ENCODE measurements at places on chromosomes 5 and 9.

DNA sequence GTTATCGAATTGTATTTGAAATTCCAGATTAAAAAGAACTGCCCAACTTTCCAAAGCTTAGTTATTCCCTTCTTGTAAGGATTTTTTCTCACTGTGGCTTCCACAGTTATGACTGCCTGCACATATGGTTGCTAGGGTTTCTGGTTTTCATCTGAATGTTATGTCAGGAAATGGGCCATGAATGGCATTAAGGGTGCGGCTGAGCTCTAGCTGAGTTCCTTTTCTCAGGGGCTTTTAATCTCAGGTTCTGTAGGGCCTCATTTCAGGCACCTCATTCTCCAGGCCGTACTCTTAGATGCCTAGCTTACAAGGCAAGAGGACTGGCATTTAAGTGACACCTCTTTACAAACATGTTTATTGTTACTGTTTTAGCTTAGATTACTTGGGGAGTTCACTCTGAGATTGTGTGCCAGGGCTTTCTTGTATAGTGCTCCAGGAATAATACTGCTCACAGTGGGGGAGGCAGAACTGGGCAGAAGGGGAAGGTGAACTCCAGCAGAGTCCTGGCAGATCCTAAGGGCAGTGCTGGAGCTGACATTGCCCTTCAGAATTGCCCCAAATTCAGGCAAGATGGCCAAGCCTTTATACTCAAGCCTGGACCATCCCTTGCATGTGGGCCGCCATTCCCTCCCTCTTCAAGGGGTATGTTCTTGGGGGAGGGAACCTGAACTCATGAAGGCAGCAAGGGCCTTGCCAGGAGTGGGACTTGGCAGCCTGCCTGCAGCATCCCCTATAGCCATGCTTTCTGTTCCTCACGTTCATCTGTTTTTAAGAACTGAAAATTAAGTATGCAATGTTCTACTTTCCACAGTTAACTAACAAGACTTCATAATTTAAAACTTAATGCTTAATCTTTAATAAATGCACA, 111.5 kb downstream of the KDM4C start:
- no peak for DNase-seq

GRCh38 chr9:120436983-120437475, 142.9 kb downstream of the CDK5RAP2 start:
- no peak for DNase-seq

GRCh38 chr5:44881266-44881665, 72.5 kb downstream of the MRPS30 start:
- DNase-seq: no peak

DNA sequence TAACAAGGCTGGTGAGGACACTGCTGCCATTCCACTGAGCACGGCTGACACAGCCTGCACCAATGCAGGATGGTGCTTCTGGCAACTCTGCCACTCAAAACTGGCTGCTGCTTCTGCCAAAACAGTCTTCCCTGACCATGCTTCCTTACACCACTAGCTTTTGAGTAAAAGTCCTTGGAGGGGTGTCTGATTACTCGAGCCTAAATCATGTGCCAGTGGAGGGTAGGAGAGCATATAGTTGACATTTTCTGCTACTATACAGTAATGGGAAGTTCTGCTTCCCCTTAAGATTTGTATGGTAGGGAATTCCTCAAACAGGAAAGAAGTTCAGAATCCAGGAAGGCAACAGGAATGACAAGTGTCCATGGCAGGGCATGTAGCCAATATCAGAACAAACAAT, 12.2 kb upstream of the PJA2 start:
- no peak for DNase-seq

GRCh38 chr5:73858776-73859175, 232.8 kb downstream of the ARHGEF28 start:
- no peak for DNase-seq

DNA sequence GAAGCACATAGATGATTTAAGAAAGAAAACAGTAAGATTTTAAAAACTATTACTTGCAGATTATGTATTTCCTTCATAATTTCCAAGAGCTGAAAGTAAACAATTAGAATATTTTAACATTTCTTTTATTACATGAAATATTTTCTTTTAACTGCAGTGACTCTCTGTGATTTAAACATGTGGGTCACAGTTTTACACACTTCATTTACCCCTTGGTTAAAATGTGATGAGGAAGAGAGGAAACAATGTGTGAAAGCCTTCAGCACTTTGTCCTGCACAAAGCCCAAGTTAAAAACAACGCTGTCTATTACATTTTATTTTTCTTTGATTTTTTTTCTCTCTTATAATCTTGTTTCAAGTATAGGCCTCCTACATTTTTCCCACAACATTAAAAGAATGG, 801.3 kb downstream of the CDH12 start:
- no peak for DNase-seq

Data from stimulated activated CD4-positive, alpha-beta T cell treated with anti-CD3 and anti-CD28 coated beads, TNF-alpha, amount 100 ng/mL, for 24 hours (primary cell).